ENCODE measurements at places on chromosomes 11 and 22.

- no peak for DNase-seq
These were observed 227.6 kb upstream of the PITPNB start for GRCh38 chr22:28146401-28147314.

- no peak for DNase-seq
These were observed 14.7 kb upstream of the SHANK3 start for GRCh38 chr22:50657925-50658324.

- no peak for DNase-seq
These were observed 228.1 kb downstream of the MN1 start for GRCh38 chr22:27573280-27574001.

- no peak for DNase-seq
These were observed 38.1 kb upstream of the CHRM4 start for GRCh38 chr11:46429717-46430116.

DNA sequence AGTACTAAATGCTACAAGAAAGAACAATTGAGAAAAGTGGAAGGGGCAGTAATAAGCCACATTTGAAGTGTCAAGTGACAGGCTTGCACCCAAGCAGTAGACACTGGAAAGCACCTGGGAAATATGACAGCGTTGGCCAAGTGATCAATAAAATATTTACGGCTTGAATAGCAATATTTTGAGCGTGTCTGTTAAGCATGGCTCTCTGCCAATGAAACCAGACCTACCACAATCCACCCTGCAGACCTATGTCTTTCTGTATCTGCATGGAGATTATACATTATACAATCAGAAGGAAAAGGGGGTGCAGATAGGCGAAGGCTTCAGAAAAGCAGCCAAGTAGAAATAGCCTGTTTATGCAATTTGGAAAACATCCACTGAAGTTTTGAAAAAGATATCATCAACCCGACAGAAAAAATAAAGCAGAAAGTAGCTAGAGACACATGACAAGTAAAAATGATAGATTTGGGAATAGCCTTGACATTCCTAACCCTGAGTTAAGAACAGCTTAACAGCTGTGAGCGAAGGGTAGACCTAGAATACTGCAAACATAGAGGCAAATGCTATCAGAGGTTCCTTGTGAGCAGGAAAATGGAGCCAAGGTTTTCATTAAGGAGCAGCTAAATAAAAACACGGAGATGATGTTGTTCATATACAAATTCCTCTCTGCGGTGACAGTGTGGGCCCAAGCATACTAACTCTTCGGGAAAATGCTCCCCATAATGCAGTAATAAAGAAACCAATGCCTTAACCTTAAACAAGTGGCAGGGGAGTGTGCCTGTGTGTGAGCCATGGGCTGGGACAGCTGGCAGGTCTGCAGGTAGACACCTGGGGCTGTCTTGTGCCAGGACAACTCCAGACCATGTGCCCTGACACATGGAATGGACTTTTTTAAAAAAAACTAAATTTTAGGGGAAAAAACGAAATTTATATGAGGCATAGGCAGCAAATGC is 71.3 kb downstream of the ETS1 start:
- no peak for DNase-seq

All from NCI-H1048 (cell line).